ENCODE measurements at places on chromosomes 12 and 14. TPM values are rescaled to one million over a fixed set of nuclear protein-coding genes. Genes with fewer than 3 reads are reported as not detected.

DNA sequence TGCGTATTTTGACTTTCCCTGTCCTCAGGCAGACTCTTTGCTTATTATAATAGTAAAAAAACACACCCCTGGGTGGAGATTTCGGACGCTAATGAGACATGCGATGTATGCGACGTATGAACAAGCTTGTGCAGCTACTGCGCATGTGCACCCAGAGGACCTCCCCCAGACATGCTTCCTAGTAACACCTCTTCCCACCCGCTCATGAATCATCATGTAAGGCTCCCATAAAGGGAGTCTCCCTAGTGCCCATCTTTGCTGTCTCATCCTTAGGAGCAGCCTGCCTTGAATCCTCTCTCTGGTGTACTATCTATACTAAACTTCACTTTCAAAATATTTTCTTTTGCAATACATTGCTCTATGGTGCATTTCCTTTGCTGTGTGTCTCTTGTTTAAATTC, 210.1 kb downstream of the TMEM132D start:
- H3K4me3 ChIP-seq, result no peak overlapping the region
- H3K27ac ChIP-seq, result no peak overlapping the region
- no peak for DNase-seq
- H3K4me1 ChIP-seq, result no peaks in the 10 kb centered on the region

DNA sequence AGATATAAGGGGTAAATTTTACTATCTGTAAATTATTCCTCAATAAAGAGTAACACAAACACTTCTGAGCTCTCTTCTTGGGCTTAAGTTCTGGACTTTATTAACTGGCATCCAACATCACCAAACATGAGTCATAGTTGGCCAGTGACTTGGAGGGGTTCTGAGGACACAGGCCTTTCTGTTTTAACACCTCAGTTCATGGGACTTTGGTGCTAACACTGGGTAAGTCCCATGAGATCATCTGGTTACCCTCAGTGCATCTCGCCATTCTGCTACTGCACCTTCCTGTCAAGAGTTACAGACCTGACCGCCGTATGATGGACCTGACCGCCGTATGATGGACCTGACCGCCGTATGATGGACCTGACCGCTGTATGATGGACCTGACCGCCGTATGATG, 9.9 kb downstream of the SLC15A4 start:
- H3K4me1 ChIP-seq, result peaks cover 51% of the 10 kb centered on the region
- H3K27ac ChIP-seq, result no peak overlapping the region
- H3K27me3 ChIP-seq, result no peaks in the 10 kb centered on the region
- H3K4me3 ChIP-seq, result no peak overlapping the region
- DNase-seq, result no peak

GRCh38 chr12:127214186-127214585, 1052.8 kb upstream of the TMEM132C start:
- H3K4me3 ChIP-seq, result no peak overlapping the region
- no peaks in the 10 kb centered on the region for H3K27me3 ChIP-seq
- DNase-seq, result no peak
- H3K27ac ChIP-seq, result no peak overlapping the region
- H3K4me1 ChIP-seq, result no peaks in the 10 kb centered on the region

DNA sequence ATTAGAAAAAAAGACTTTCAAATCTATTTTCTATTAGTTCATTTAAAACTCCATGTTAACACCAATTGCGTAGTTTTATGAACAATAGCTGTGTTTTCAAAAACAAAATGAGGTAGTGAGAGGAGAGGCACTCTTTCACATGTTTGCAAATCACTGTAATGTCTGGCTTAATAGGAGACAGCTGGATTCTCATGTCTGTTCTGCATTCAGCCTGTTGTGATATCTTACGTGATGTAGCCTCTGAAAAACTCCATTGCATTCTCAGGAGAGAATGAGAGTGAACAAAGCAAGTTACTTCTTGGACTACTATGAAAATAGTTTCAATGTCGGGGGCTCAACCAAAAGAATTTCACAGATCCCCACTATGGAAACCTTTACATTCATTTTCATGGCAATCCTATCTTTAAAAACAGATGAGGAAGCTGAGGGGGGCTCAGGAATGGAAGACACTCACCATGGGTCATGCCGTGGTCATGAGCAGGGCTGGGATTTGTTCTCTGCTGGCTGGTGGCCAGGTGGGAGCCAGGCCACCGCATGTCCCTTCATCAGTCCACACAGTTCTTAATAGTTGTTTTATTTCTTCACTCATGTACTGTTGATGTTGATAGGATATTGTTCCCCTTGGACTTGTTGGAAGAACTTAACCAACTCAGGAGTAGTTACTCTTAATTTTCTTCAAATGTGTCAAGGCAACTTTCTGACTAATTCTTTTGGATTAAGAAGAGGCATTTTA, 346.2 kb upstream of the FAR2 start:
- H3K4me1 ChIP-seq, result no peaks in the 10 kb centered on the region
- H3K27me3 ChIP-seq, result no peaks in the 10 kb centered on the region
- H3K4me3 ChIP-seq, result no peak overlapping the region
- H3K27ac ChIP-seq, result no peak overlapping the region

GRCh38 chr12:30691122-30691879, 4.4 kb downstream of the IPO8 start:
- no peaks in the 10 kb centered on the region for H3K27me3 ChIP-seq
- DNase-seq, result no peak
- H3K36me3 ChIP-seq, result peaks cover 13% of the 10 kb centered on the region
- no peak overlapping the region for H3K27ac ChIP-seq
- no peak overlapping the region for H3K4me3 ChIP-seq

DNA sequence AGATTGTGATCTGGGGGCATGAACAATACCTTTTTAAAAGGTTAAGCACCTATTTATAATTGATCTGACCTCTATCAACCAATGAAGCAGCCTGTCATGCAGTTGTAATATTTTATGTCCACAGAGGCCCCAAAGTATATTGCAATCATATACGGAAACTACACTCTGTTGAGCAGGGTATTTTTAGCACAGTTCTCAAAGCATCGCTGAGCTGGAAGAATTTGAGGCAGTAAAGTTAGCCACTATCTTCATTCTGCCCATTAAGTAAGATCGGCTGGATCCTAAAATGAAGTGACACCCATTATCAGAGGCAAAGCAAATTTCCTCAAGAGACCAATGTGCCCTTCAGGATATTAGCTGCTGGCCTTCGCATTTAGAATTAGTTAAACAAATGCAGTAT, 47.7 kb upstream of the GRIP1 start:
- no peaks in the 10 kb centered on the region for H3K36me3 ChIP-seq
- H3K4me1 ChIP-seq, result no peaks in the 10 kb centered on the region
- no peaks in the 10 kb centered on the region for H3K27me3 ChIP-seq
- no peak overlapping the region for H3K4me3 ChIP-seq

DNA sequence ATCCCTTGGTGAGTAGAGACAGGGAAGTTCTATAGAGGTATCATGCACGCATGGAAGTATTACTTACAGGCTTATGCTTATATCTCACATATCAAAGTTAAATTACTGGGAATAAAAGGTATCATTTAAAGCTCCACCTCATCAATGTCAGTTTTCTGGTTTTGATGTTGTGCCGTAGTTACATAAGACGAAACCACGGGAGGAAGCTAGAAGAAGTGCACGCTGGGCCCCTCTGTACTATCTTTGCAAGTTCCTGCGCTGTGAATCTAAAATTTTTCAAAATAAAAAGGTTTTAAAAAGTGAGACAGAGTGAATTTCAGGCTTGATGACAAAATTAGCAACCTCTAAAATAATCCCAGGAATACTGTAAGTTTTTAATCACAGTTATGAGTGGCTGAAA, 198.1 kb downstream of the ANO2 start:
- no peak overlapping the region for H3K4me3 ChIP-seq
- no peaks in the 10 kb centered on the region for H3K4me1 ChIP-seq
- DNase-seq, result no peak

- no peaks in the 10 kb centered on the region for H3K4me1 ChIP-seq
- no peak for DNase-seq
- no peaks in the 10 kb centered on the region for H3K27me3 ChIP-seq
- H3K36me3 ChIP-seq, result peaks cover 1% of the 10 kb centered on the region
These were observed 86.9 kb downstream of the BCAT1 start for GRCh38 chr12:24861766-24862540.

DNA sequence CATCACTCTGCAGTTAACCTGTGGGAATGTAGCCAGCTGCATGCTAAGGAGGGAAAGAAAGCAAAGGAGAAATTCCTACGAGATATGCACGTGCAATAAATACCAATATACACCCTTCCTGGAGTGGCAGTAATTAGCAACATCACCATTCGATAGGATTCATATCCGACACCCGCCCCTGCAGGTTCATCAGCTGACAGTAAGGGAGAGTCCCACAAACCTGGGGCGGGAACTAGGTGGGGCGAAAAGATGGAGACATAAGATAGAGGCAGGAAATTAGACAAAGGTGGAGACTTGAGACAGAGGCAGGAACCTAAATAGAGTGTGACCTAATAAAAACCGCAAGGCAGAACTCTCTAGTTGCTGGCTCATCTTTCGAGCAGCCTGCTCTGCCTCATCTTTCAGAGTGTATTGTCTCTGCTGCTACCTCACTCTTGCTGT, 51.6 kb downstream of the PLEKHG3 start:
- no peak overlapping the region for H3K4me3 ChIP-seq
- no peak for DNase-seq
- no peaks in the 10 kb centered on the region for H3K36me3 ChIP-seq
- H3K4me1 ChIP-seq, result no peaks in the 10 kb centered on the region
- no peaks in the 10 kb centered on the region for H3K27me3 ChIP-seq

DNA sequence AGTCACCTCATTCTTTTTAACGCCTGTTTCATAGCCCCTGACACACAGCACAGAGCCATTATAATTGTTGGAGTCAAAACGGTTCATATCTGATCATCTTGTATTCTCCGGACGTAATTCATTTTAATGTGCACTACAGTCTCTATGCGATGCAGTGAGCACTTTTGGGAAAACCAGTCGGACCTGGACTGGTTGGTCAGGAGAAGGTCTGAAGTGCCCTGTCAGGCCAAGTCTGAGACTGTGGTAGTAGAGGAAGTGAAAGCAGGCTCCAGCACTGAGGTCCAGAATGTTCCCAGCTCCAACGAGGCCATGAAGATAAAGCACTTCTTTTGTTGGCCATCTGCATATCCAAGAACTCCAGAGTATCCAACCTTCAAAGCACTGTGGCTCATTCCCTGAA, 117.1 kb upstream of the NCOR2 start:
- no peak for DNase-seq
- no peak overlapping the region for H3K4me3 ChIP-seq
- H3K27me3 ChIP-seq, result no peaks in the 10 kb centered on the region
- H3K36me3 ChIP-seq, result no peaks in the 10 kb centered on the region
- H3K27ac ChIP-seq, result no peak overlapping the region
- peaks cover 31% of the 10 kb centered on the region for H3K4me1 ChIP-seq

DNA sequence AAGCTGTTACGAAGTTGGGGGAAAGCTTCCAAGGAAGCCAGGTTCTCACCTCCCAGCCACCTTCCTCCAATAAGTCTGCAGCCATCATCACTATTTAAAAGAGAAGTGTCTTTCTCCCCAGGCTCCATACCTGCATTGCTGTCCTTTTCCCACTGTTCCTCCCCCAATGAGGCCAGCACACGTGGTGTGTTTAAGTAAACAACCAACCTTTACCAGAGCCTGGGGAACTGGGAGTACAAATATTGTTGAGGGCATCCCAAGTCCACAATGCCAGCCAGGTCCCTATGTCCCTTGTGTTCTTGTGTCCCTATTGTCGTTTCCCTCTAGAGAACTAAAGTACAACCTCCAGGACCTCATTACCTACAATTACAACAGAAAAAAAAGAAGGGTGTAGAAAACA, 49.2 kb upstream of the PNMA1 start:
- peak overlapping the region; percentile 89 for H3K27ac ChIP-seq
- H3K4me3 ChIP-seq, result no peak overlapping the region
- peaks cover 87% of the 10 kb centered on the region for H3K4me1 ChIP-seq
- H3K27me3 ChIP-seq, result no peaks in the 10 kb centered on the region

GRCh38 chr12:94469522-94469921, 9.9 kb upstream of the CEP83 start:
- no peaks in the 10 kb centered on the region for H3K27me3 ChIP-seq
- no peak overlapping the region for H3K4me3 ChIP-seq
- no peak overlapping the region for H3K27ac ChIP-seq
- no peaks in the 10 kb centered on the region for H3K36me3 ChIP-seq
- DNase-seq, result no peak
- H3K4me1 ChIP-seq, result no peaks in the 10 kb centered on the region

DNA sequence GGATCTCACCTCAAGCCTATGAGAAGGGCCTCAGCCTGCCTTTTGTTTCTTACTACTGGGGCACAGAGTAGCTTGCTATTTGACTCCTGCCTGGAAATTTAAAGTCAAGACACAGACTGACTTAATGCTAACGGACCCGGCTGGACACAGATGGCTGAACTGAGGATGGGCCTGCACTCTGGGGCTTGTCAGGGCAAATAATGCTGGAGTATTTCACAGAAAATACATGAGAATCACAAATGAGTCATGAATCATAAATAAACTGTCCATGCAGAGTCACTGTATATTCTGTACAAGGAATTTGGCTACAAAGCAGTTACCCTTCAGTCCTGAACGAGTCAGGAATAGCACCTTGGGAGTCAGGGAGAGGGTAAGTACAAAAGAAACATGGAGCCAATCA, 683.2 kb upstream of the FOXG1 start:
- H3K27ac ChIP-seq, result no peak overlapping the region
- H3K36me3 ChIP-seq, result no peaks in the 10 kb centered on the region
- no peak overlapping the region for H3K4me3 ChIP-seq
- DNase-seq, result no peak

- H3K27me3 ChIP-seq, result no peaks in the 10 kb centered on the region
- H3K36me3 ChIP-seq, result no peaks in the 10 kb centered on the region
These were observed at the start of gene MAP3K12 for GRCh38 chr12:53499266-53500141. Gene MAP3K12 (minus strand): TSS chr12:53499458. CDS start chr12:53487391, 12,067 bp downstream.

GRCh38 chr14:103206836-103207387, 83.7 kb downstream of the TNFAIP2 start:
- no peak for DNase-seq
- H3K4me3 ChIP-seq, result no peak overlapping the region
- peaks cover under 1% of the 10 kb centered on the region for H3K4me1 ChIP-seq
- no peak overlapping the region for H3K27ac ChIP-seq
- no peaks in the 10 kb centered on the region for H3K36me3 ChIP-seq

- no peaks in the 10 kb centered on the region for H3K27me3 ChIP-seq
- no peak overlapping the region for H3K27ac ChIP-seq
- DNase-seq, result peak; percentile 91
- H3K4me3 ChIP-seq, result peak overlapping the region; percentile 27
These were observed 5.0 kb upstream of the SLC25A47 start for GRCh38 chr14:100317912-100318808.

GRCh38 chr14:59925797-59926196, 5.9 kb downstream of the LRRC9 start:
- no peaks in the 10 kb centered on the region for H3K4me1 ChIP-seq
- H3K27me3 ChIP-seq, result no peaks in the 10 kb centered on the region
- H3K36me3 ChIP-seq, result no peaks in the 10 kb centered on the region
- H3K4me3 ChIP-seq, result no peak overlapping the region
- no peak overlapping the region for H3K27ac ChIP-seq

RNU4-1 gene
- total RNA-seq, result under 0.01 TPM

CCDC175 gene
- total RNA-seq, result not detected

RTL1 gene
- total RNA-seq, result 0.11 TPM
